ENCODE measurements at places on chromosomes 6 and 20. TPM values are rescaled to one million over a fixed set of nuclear protein-coding genes. Genes with fewer than 3 reads are reported as not detected.

CALHM4 gene
- total RNA-seq, result not detected

DCDC2 gene
- 80.4 TPM for total RNA-seq

ADGRG6 gene
- total RNA-seq, result 84.6 TPM

PRSS16 gene
- total RNA-seq, result 31.3 TPM

FUCA2 gene
- 45.5 TPM for total RNA-seq

FHL5 gene
- not detected for total RNA-seq

PRDM1 gene
- total RNA-seq, result 0.40 TPM

CFAP61 gene
- total RNA-seq, result not detected

SERAC1 gene
- total RNA-seq, result 5.5 TPM

GTPBP2 gene
- total RNA-seq, result 186 TPM

Measured in Calu3 (cell line).